Stimulated activated CD8-positive, alpha-beta memory T cell treated with anti-CD3 and anti-CD28 coated beads, Interleukin-7, amount 100 ng/mL, for 1 hour (primary cell): ENCODE measurements at places on chromosomes 3 and 15.

GRCh38 chr3:188139466-188139865 is 14.5 kb upstream of the LPP start:
- no peak for DNase-seq

GRCh38 chr3:59783468-59783988 is 733.7 kb upstream of the CFAP20DC start:
- no peak for DNase-seq

- no peak for DNase-seq
These were observed 93.6 kb upstream of the ATP11B start for GRCh38 chr3:182699550-182700170.

- no peak for DNase-seq
These were observed 2.7 kb downstream of the RAB8B start for GRCh38 chr15:63191895-63192618.

DNA sequence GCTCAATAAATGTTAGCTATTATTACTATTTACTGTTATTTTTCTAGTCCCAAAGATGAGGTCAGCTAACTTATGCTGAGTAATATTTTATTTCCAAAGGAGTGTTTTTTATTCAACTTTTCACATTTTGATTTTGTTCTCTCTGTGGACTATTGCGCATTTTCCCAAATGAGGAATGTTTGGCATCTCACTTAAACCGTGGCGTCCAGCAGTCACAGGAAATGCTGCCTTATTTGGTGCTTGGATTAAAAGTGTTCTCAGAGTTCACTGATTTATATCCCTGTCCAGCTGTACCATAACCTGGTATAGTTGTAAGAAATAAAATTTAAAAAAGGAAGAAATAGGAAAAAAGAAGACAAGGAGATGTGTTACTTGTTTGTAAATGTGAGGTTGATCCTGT is 166.8 kb downstream of the THSD4 start:
- no peak for DNase-seq
